ENCODE measurements at places on chromosomes 3 and 15.

DNA sequence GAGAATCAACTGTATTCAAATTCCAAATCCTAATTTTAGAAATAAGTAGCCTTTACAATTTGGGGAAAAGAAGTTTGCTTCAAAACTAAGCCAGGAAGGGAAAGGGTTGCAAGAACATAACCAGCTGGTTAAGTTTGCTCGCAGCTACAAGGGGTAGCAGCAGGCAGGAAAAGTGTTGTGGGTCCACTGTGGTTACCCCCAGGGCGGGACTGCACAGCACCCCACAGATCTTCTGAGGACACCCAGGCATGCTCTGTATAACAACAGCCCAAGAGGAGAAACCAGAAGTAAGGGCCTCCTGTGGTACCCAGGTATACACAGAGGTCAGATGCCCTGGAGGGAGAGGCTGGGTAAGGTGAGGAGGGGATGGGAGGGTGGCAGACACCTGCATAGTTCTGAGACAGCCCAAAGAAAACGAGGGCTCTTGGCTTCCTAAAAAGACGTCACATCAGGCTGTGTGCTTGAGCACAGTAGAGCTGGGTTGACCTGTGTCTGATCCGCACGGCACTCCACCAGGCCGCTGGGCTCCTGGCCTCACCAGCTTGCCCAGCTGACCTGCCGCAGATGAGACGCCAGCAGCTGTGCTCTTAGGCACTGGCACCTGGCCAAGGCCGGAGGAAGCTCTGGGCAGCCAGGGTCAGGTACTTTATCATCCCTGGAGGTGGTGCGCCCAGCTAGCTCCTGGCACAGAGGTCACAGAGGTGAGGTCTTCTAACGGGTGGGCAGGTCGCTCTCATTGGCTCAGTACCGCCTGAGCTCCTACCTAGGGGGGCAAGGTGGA is 81.8 kb upstream of the SNRPA1 start:
- DNase-seq = peak; percentile 65
- no peak overlapping the region for H3K4me3 ChIP-seq
- H3K27ac ChIP-seq = no peak overlapping the region
- peaks cover 5% of the 10 kb centered on the region for H3K4me1 ChIP-seq

DNA sequence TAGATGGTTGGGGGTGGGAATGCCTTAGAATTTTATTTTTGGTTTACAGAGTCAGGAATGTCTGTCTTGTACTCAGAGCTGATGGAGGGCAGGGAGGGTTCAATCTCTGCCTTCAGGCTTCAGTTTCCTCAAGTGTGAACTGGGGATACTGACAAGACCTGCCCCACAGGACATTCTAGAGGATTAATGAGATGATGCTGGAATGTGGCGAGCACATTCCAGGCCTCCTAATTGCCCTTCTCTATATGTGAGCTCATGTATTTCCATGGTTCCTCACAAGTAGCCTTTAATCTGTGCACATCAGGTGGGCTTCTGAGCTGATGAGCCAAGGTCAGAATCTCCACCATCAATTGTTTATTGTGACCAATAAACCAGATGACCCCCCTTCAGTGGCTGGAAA is 90.4 kb downstream of the CACNA2D3 start:
- peaks cover 2% of the 10 kb centered on the region for H3K27me3 ChIP-seq
- DNase-seq = no peak
- no peak overlapping the region for H3K27ac ChIP-seq
- no peak overlapping the region for H3K4me3 ChIP-seq
- H3K4me1 ChIP-seq = no peaks in the 10 kb centered on the region

DNA sequence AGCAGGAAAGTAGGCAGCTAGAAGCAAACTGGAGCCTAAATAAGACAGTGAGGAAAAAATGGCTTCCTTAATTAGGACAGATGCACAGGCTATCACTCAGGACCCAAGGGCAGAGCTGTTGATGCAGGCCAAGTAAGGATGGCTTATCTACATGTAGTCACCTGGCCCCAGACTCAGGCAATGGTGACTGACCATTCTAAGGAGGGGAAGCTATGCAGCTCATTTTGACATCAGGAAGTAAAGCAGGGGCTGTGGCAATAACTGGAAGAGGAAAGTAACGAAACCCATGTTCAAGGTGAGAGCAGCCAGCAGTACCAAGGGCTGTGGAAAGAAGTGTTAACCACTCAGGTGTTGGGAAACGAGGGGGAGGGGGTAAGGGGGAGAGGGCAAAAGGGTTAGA is 16.2 kb downstream of the ACAD11 start:
- no peak overlapping the region for H3K4me3 ChIP-seq
- H3K27ac ChIP-seq = peak overlapping the region; percentile 41
- H3K36me3 ChIP-seq = peaks cover 8% of the 10 kb centered on the region
- DNase-seq = no peak
- H3K27me3 ChIP-seq = no peaks in the 10 kb centered on the region

GRCh38 chr3:122770521-122771202 is 23.0 kb downstream of the HSPBAP1 start:
- no peak overlapping the region for H3K27ac ChIP-seq
- H3K4me1 ChIP-seq = peaks cover 5% of the 10 kb centered on the region
- H3K4me3 ChIP-seq = no peak overlapping the region
- H3K27me3 ChIP-seq = no peaks in the 10 kb centered on the region
- peaks cover 6% of the 10 kb centered on the region for H3K36me3 ChIP-seq
- DNase-seq = no peak

- DNase-seq = no peak
- no peaks in the 10 kb centered on the region for H3K27me3 ChIP-seq
- no peaks in the 10 kb centered on the region for H3K4me1 ChIP-seq
- no peak overlapping the region for H3K4me3 ChIP-seq
Observed at GRCh38 chr3:128922804-128923459, 43.5 kb downstream of the ACAD9 start.
